Activated CD4-positive, alpha-beta T cell treated with anti-CD3 and anti-CD28 coated beads, Interleukin-2, amount 50 U/mL, for 16 hours (primary cell): ENCODE measurements at places on chromosomes 4 and X.

- no peak for DNase-seq
Observed at GRCh38 chr4:103673983-103674382, 45.8 kb downstream of the TACR3 start.

GRCh38 chr4:80072744-80073472 is at the start of gene ANTXR2:
Gene ANTXR2, minus strand, starts transcription at chr4:80073229. Its CDS starts 669 bp downstream, at chr4:80072560.
- DNase-seq = peak; percentile 91

- peak; percentile 82 for DNase-seq
Observed at GRCh38 chr4:139656614-139657486, 8.8 kb upstream of the MGST2 start.

DNA sequence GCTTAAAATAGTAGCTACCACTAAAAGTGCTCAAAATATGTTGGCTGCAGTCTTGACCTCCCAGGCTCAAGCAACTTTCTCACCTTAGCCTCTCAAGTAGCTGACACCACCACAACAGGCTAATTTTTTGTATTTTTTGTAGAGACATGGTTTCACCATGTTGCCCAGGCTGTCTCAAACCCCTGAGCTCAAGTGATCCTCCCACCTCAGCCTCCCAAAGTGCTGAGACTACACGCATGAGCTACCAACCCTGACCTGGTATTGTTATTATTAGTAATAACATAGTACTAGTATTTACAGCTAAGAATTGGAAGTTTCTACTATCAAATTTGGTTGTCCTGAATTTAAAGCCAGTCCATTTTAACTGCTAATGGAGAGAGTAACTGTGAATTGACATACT is 18.0 kb downstream of the STAP1 start:
- no peak for DNase-seq

- no peak for DNase-seq
Observed at GRCh38 chrX:17931855-17932254, 70.8 kb upstream of the RAI2 start.
